ENCODE measurements at places on chromosomes 6 and 20.

GRCh38 chr20:33119725-33120720 lies 40.6 kb downstream of the BPIFB4 start:
- DNase-seq: no peak

- no peak for DNase-seq
Measured at GRCh38 chr6:25056130-25056529, 120.4 kb upstream of the RIPOR2 start.

DNA sequence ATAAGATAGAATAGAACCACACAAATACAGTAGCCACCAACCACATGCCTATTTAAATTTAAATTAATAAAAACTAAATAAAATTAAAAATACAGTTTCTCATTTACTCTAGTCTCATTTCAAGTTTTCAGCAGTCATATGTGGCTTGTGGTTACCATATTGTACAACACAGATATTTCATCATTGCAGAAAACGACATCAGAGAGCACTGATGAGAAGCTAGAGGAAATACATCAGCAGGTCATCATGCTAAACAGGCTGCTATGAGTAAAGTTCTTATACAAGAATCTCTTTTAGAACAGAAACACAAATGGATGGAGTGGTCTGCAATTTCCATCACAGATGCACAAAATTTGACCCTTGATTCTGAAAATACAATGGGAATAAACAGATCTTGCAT lies 36.6 kb downstream of the TBC1D32 start:
- DNase-seq: no peak

- no peak for DNase-seq
Measured at GRCh38 chr6:125597411-125598253, 151.8 kb upstream of the HEY2 start.

DNA sequence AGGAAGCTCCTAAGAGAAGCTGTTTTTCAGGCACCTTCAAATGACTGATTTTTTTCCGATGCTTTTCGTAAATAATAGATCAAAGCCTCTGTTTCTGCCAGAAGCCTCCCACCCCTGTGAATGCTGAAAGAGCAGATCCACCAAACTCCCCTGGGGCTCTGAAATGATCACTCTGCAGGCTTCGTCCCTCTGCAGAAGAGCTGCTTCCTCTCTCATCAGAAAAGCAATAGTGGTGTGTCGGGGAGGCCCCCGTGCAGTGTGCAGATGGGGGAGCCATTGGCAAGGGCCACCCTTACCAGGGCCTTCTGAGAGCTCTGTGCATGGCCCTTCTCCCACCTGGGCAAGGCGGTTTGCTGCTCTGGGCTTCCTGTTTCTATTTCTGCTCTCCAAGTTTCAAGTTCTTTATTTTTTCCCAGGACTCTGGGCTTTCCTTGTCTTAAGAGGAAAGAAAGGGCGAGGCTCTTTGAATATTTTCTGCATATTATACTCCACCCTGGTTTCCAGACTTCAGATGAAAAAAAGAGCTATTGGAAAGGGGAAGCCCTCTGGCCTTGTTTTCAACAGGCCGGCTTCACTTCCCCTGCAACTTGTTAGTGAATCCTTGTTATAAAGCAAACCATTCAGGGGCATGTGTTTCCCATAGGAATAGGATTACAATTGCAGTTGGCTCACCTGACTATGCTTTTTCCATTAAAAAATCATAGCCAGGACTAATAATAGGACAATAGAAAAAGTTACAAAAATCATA lies 155.2 kb downstream of the TTLL2 start:
- DNase-seq: no peak

GRCh38 chr6:45626087-45626891 lies 248.6 kb upstream of the SUPT3H start:
- DNase-seq: no peak

DNA sequence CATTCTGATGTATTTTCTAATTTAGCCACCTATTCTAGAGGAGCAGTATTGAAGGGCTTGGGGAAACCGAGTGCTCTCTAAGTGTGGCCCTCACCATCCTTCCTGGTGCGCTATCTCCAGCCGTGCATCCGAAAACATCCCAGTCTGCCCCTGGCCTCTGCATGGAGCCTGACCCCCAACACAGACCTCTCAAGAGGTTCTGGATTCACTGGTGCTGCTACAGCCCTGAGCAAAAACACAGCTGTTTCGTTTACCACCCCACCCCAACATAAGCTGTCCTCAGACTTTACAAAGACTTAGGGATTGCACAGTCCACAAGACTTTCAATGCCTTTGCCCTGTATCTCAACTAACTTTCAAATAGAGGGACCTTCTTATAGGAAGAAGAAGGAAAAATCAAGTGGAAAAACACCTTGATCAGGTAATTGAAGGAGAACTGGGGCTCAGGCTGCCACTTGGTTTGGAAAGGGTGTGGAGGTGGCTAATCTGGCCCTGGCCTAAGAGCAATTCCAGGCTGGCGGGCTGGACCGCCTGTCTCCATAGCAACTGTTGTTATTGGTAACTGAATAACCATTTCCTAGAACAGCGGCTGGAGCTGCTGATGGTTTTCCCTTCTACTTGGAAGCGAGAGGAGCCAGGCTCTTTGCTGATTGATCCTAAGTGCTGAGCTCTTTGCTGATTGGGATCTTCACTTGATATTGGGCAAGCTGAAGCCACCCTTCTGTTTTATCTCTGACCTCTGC lies 90.2 kb upstream of the TOX2 start:
- DNase-seq: peak; percentile 30

DNA sequence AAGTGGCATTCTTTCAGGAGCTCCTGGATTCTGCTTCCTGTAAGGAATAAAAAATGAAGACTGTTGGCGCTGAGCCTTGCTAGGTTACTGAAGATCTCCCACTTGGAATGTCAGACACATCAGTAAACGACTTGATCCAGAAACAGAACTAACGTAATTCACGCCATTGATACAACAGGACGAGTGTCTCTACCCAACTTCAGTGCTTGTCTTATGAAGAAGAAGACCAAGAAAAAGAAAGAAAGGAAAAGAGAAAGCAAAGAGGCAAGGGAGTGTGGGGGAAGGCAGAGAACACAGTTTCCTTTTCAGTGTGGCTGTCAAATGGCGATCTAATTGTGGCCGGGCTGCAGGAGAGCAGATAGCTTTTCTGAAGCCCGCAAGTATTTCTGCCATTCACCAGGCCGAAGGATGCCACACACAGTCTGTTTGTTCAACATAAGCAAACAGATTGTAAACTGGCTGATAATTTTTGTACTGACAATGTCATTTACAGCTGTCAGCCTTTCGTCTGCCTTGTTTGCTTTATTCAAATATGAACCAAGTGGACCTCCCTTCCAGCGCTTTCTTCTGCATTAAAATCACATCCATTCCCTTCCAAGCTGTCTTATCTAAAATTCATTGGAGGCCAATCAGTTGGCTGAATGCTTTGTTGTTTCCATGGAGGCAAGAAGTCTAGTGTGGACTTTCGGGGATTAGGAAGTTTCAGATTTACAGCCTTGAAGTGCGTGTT lies 180.6 kb downstream of the FOXA2 start:
- no peak for DNase-seq

- no peak for DNase-seq
Measured at GRCh38 chr6:160070427-160070826, 51.2 kb upstream of the SLC22A1 start.

GRCh38 chr6:32178547-32179440 lies 589 bp downstream of the RNF5 start:
- DNase-seq: no peak

- no peak for DNase-seq
Measured at GRCh38 chr6:3393836-3394202, 63.0 kb downstream of the SLC22A23 start.

DNA sequence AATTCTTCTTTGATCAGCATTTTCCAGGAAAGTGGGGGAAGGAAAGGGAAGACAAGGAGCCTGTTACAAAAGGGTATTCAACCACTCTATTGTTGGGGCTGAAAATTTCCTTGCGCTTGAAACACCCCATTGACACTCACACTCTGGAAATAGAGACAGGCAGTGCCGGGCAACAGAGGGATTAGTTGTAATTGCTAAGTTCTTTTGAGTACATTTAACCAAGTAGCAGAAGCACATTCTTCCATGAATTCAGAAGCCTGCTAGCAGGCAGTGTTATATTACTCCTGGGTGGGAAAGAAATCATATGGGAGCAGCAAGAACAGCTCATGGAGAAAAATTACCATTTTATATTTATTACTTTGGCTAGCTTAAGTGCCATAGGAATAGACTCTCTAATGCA lies 745.5 kb downstream of the C6orf118 start:
- no peak for DNase-seq

DNA sequence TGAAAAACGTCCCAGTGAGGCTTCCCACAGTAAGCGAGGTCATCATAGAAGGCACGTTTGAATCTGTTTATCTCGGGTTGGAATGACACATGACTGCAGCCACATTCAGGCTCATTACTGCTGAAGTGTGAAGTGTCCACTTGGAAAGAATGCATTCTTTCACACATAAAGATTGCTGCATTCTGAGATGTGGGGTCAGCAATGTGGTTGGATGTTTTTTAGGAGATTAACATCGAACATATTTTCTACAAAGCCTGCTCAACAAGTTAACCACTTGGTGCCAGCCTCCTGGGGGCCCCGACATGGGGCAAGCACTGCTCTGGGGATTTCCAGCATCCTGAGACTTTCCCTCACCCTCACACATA lies 79.9 kb downstream of the BMP6 start:
- no peak for DNase-seq
